ENCODE measurements at places on chromosomes 4 and X.

GRCh38 chr4:61143461-61143860 lies 56.7 kb upstream of the ADGRL3 start:
- DNase-seq, result no peak

GRCh38 chr4:135050086-135050717 lies 848.6 kb upstream of the PABPC4L start:
- no peak for DNase-seq

DNA sequence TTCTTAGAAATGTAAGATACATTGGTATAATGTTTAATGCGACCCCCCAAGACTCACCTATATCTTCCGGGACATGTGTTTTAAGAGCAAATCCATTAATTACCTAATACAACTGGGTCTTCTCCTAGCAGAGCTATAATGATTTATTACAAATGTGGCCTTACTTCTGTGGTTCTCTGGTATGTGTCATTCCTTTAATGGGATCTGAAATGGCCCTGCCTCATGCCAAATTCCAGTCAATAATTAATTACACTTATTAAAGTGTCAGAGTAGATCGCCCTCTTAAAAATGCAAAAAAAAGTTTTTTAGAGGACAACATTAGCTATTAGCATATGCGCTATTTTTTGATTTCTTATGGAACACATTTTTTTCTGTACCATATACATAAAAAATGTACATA lies 17.0 kb downstream of the HPSE start:
- DNase-seq, result no peak

GRCh38 chrX:105662248-105662647 lies 160.1 kb upstream of the NRK start:
- peak; percentile 36 for DNase-seq

DNA sequence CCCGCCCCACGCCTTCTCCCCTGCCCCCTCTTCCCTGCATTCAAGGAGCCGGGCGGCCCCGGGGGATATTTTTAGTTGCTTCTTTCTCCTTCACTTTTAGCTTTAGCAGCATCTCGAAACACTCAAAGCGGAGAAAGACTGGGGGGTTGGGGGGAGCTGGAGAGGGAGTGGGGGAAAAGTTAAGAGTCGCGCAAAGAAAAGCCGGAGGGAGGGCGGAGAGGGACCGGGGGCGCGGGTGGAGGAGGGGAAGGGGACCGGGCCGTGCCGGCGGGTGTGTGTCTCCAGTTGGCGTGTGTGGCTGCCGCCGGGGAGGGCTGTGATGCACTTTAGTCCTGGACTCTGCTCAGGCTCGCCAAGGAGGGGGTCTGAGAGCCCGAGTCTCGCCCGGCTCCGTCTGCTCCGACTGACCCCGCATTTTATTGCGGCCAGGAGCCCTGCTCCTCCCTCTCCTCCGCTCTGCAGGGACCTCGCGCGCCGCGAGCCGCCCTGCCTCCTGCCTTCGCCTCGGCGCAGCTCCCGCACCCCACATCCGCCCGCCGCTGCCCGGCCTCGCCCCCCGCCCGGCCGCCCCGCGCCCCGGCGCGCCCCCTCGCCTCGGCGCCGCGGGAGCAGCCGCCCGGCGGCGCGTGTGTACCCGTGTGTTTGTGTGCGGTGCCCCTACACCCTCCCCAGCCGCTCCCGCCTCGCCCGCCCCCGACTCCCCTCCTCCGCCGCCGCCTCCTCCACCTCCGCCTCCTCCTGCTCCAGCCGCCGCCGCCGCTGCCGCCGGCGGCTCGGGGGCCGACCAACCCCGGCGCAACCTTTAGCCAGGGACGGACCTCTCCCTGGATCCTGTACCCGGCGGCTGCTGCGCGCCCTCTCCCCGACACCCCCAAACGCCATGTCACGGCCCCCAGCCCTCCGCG lies 1.4 kb downstream of the ZNF827 start:
- DNase-seq, result peak; percentile 46

- DNase-seq, result no peak
These were observed 75.2 kb downstream of the SPRY1 start for GRCh38 chr4:123471655-123472369.

GRCh38 chr4:93029769-93030168 lies 726.0 kb downstream of the GRID2 start:
- DNase-seq, result no peak

DNA sequence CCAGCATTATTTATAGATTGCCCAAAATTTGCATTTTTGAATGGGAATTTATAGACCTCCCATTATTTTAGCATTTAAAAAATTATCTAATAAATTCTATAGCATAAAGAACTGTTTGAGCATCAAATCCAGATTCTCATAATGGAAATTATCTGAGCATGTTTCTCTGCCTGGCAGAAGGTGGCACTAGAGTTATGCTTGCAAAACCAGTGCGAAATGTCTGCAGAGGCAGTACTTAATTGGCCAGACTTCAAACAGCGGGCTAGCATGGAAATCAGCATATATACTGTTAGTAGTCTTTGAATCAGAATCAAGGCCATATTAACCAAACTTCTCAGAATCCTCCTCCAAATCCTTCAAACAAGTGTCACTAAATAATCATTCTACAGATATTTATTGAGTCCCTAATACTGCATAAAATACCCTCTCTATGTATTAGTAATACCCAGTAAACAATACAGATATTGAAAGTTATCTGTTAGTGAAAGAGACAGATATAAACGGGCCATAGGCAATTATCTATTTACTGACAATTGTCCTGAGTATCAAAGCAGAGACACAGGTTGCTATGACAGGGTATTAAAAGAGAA lies 78.7 kb upstream of the DCLK2 start:
- DNase-seq, result peak; percentile 87

GRCh38 chr4:137510557-137511265 lies 21.6 kb downstream of the PCDH18 start:
- peak; percentile 94 for DNase-seq

DNA sequence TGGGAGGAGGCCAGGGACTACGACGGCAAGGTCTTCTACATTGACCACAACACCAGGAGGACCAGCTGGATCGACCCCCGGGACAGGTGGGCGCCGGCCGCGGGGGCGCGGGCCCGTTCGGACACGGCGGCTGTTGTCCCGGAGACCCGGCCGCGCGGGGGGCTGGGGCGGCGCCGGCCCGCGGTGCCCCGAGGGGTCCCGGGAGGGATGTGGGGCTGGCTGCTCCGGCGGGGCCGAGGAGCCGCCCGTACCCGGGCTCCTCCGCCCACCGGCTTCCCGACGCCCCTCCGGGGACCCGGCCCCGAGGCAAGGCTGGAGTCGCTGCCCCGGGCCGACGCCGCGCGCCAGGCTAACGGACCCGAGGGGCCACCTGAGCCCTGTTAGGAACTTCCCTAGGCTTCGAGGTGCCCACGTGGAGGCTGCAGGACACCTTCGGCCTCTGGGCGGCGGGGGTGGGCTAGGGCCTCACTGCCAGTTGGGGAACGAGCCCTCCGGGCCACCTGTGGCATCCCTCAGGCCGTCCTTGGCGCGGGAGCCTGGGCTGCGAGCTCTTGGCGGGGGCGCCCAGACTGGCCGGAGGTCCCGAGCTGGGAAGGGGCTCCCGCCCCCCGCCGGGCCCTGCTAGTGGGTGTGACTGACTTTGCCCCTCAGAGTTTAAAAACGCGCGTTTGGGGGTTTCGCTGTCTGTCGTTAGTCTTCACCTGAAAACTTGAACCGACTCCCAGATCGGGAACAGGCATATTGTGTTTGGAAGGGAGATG lies 660 bp downstream of the WWC2 start:
- no peak for DNase-seq

GRCh38 chrX:68647156-68647957 lies at the start of gene STARD8:
Gene STARD8, plus strand, starts transcription at chrX:68647666. Its CDS starts 217 bp downstream, at chrX:68647883.
- DNase-seq, result peak; percentile 33

GRCh38 chr4:159719531-159719930 lies 616.7 kb downstream of the RAPGEF2 start:
- no peak for DNase-seq

DNA sequence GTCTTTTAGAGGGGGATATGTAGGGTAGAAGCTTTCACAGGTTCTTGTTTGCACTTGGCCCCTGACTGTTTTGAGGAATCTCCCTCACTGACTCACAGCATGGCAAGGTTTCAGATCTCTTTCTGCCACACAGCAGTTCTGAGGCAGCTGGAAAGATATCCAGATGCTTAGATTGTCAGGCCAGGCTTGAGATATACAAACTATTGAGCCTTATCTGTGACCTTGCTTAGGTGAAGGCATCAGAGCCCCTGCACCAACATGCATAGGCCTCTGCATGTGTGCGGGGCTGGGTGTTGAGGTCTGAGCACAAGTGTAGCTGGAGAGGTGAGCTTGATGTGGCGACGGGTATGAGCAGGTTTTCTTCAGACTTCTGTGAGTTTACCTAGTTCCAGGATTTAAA lies 80.9 kb upstream of the MSANTD1 start:
- DNase-seq, result peak; percentile 52

Measured in foreskin fibroblast (primary cell).